ENCODE measurements at places on chromosomes 4 and X.

DNA sequence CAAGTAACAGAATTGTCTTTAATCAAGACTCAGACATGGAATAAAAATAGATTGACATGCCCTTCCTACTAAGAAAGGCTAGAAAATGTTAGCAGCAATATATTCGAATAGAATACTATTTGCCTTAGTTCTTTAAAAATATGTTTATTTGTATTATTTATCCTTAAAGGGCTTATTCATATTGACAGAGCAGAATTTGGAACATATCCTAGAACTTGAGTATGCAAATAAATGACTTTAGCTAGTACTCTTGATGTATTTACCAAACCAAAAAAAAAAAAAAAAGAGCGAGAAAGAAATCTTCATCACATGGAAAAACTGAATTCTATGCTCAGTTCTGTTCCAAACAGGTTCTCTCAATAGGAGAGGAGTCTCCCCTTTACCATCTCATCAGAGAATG is 68.9 kb upstream of the PPARGC1A start:
- no peak for DNase-seq

- DNase-seq = peak; percentile 95
Measured at GRCh38 chr4:185219551-185220344, 10.3 kb downstream of the SNX25 start.

DNA sequence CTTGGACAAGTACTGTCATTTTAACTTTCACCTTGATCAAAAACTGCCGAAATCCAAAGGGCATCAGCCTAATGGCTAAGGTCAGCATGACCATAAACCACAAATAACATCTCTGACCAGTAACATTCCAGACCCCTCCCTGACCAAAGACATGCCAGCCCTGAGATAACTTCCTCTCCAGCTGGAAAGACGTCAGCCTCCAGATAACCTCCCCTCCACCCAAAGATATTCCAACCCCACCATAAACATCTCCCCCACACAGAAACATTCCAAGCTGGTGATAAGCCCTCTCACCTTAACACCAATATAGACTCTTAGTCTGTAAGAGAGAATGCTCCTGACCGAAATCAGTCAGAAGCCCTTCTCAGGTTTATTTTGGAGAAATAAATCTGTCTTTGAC is 7.4 kb downstream of the PPP1R2C start:
- DNase-seq = no peak

GRCh38 chr4:169664615-169665014 is 44.2 kb downstream of the CLCN3 start:
- peak; percentile 97 for DNase-seq

- no peak for DNase-seq
Measured at GRCh38 chrX:134782796-134783195, 124.5 kb upstream of the PLAC1 start.

DNA sequence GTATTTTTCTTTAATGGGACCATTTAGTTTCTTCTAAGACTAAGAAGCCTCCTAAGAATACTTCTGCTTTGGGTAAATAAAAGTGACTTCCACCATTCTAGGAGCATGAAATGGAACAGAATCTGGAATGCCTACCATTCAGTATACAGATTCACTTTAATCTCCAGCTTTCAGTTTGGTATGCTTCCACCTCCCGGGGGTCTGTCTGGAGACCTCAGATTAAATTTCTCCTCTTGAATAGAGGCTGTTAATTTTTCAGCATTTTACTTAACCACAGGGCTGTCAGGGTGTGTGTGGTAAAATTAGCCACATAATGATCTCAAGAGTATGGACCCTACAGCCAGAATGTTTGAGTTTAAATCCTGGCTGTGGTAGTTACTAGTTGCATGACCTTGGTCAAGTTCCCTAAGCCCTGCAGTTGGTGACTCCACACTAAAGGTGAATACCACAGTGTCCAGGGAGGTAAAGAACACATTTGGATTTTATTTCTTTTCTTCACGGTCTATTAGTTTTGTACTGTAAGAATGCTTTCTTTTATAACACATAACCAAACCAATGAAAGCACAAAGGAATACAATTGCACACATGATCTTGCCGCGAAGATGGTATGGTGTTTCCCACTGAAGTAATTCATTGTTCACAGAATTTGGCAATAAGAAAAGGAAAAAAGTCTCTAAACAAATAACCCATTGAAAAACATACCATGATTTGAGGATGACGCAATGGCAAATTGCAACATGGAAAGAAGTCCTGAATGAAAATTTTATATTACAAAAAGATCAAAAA is 37.3 kb upstream of the TRIM2 start:
- no peak for DNase-seq

DNA sequence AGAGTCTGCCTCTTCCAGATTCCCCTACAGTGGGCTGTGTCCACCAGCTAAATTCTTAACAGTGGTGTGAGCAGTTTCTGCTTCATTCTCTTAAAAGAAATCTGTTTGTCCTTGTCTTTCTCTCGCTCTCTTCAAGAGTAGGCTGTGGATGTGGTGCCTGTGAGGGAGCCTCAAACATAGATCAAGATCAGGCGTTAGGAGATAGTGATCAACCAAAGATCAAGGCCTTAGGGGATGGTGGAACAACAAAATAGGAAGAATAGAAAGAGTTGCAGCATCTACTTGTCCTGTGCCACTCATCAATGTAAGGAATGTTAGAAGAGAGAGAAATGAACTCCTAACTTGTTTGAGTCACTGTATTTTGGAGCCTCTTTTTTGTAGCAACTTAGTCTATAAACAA is 144.2 kb downstream of the AASDH start:
- no peak for DNase-seq

GRCh38 chr4:153126137-153126536 is 78.1 kb upstream of the TRIM2 start:
- no peak for DNase-seq

DNA sequence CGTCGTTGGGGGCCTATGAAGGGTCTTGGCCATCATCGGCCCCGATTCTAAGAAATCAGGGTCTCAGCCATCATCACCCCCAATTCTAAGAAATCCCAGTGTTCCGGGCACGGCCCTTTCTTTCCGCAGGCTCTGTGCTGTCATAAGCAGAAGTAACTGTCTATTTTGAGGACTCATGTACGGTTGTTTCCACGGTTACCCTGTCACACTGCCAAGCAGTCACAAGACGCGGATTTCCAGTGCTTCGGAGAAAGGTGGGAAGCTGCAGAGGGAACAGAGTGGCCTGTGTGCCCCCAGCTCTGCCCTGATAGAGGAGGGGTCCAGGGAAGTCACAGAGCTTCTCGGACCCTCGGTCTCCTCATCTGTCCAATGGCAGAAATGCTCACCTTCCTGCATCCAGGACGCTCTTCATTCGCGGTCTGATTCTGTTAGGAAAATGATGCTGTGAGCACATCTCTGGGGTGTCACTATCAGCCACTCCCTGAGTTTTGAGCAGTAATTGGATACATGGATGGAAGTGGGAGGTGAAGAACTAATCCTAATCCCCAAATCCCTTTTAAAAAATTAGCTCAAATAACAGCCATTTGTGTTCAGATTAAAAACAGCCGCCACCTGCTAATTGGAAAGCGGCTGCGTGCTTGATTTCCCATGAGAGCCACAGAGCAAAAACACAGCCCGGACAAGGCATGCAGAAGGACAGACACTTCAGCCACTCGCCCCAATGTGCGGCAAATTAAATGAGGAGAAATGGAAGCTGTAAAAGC is 73.1 kb downstream of the WFS1 start:
- no peak for DNase-seq

DNA sequence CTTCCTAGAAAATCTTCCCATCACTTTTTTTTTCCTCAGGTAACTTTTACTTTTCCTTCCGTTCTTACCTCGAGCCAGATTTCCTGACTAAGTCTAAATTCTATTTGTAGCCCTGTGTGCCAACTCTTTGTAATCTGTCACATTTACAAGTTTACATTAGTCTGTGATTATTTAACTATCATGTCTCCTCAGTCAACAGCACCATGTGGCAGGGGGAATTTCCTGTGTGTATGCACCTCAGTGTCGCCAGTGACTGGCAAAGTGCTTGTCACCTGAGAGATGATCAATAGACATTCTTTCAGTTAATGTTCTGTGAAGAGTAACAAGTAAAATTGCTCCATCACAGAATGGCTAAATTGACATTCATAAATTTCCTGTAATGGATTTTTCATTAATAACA is 468.5 kb downstream of the PDGFC start:
- no peak for DNase-seq

DNA sequence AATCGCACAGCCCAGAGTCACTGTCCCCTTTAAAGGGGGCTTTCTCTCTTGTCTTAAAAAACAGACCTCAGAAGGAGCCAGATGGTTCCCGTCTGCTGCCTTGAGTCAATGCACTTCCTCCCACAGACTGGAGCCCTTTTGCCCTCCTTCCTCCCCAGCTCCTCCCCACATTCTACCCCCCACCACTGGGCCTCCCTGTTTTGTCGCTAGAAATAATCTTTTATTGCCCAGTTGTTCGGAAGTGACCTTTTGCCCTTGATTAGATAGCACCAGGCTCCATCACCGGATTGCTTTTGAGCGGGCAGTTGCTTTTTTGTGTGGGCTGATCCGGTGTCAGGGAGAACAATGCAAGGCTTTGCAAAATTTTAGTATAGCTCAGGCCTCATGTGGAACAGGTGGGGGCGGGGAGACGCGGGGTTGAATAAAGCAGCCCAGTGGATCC is 47.7 kb downstream of the SPRY1 start:
- no peak for DNase-seq

GRCh38 chrX:55702671-55703070 is 14.9 kb upstream of the RRAGB start:
- DNase-seq = no peak

GRCh38 chr4:109690690-109691410 is 12.4 kb downstream of the CASP6 start:
- DNase-seq = no peak

GRCh38 chrX:26925088-26925487 is 538.1 kb downstream of the PPP4R3C start:
- DNase-seq = no peak

GRCh38 chr4:173185847-173186510 is 17.4 kb downstream of the GALNT7 start:
- peak; percentile 85 for DNase-seq

GRCh38 chr4:189600718-189601435 is 339.8 kb upstream of the FRG1 start:
- no peak for DNase-seq

All from SK-N-MC (cell line).